ENCODE measurements at places on chromosomes 4 and X. TPM values are rescaled to one million over a fixed set of nuclear protein-coding genes. Genes with fewer than 3 reads are reported as not detected.

The GPR50 gene
- not detected for total RNA-seq

The TCP11X1 gene
- total RNA-seq = not detected

The SERPINA7 gene
- total RNA-seq = not detected

The FABP2 gene
- total RNA-seq = not detected

The SRPX gene
- total RNA-seq = 11.2 TPM

The KIAA1210 gene
- not detected for total RNA-seq

The GC gene
- total RNA-seq = not detected

The MAGEA1 gene
- not detected for total RNA-seq

The SPANXN3 gene
- total RNA-seq = not detected

The NPY2R gene
- total RNA-seq = not detected

The MSMO1 gene
- 297 TPM for total RNA-seq

The ERCC6L gene
- total RNA-seq = 5.8 TPM

The OTOP1 gene
- not detected for total RNA-seq

The POF1B gene
- 7.1 TPM for total RNA-seq

The MGAT4D gene
- total RNA-seq = not detected

The PNMA5 gene
- not detected for total RNA-seq

The CSAG1 gene
- total RNA-seq = not detected

The REPS2 gene
- total RNA-seq = 1.2 TPM

The H2BW2 gene
- total RNA-seq = not detected

The SHOX gene
- not detected for total RNA-seq

The SAGE1 gene
- total RNA-seq = not detected

The PRSS48 gene
- not detected for total RNA-seq

The CTSO gene
- 2.9 TPM for total RNA-seq

The ASB9 gene
- 2.6 TPM for total RNA-seq

The NAA11 gene
- not detected for total RNA-seq

The UGT2A1 gene
- total RNA-seq = not detected

The SLC49A3 gene
- 0.63 TPM for total RNA-seq

The TLR10 gene
- total RNA-seq = not detected

The GPRASP2 gene
- total RNA-seq = 4.7 TPM

The WDFY3 gene
- total RNA-seq = 16.4 TPM

The EMCN gene
- total RNA-seq = not detected

The GAGE2A gene
- not detected for total RNA-seq

The ZNF157 gene
- total RNA-seq = 0.14 TPM

The RAB41 gene
- total RNA-seq = not detected

The MAGEB2 gene
- total RNA-seq = not detected

The SGMS2 gene
- 86.9 TPM for total RNA-seq

The TBC1D8B gene
- total RNA-seq = 4.7 TPM

The STBD1 gene
- total RNA-seq = 2.1 TPM

The SLAIN2 gene
- 15.8 TPM for total RNA-seq

The AMBN gene
- total RNA-seq = not detected

The KLHL8 gene
- 4.9 TPM for total RNA-seq

The MRFAP1L1 gene
- 51.7 TPM for total RNA-seq

The SLIT2 gene
- total RNA-seq = 0.63 TPM
